Cortex of kidney (tissue), 1 donor: ENCODE measurements at places on chromosomes 11 and 22.

DNA sequence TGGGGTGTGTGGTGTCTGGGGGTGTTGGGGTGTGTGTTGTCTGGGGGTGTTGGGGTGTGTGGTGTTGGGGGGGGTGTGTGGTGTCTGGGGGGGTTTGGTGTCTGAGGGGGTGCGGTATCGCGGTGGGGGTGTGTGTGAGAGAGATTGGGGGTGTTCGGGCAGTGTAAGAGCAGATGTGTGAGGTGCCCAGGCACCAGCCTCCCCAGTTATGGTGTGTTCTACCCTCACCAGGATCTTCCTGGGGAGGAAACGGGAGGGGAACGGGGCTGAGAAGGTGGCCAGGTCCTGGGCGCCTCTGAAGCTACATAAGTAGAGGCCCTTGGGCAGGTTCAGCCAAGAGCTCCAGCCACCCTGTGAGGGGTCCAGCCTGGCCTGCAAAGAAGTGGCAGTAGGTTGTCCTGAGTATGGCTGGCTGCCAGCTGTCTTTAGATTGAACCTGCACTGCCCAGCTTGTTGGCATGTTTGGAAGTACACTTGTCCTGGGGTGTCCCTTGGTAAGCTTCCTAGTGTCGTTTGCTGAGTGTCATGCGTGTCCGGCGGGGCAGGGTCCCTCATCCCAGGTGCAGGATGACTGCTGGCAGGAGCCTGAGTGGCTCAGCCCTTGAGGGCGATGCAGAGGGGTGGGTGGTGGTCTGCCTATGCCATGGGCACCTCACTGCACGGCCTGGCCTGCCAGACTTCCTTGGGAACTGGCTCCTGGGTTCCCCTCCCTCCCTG lies 6.5 kb upstream of the TRMT2A start:
- no peak for DNase-seq

GRCh38 chr11:95269036-95269819 lies 38.2 kb upstream of the SESN3 start:
- DNase-seq: no peak

DNA sequence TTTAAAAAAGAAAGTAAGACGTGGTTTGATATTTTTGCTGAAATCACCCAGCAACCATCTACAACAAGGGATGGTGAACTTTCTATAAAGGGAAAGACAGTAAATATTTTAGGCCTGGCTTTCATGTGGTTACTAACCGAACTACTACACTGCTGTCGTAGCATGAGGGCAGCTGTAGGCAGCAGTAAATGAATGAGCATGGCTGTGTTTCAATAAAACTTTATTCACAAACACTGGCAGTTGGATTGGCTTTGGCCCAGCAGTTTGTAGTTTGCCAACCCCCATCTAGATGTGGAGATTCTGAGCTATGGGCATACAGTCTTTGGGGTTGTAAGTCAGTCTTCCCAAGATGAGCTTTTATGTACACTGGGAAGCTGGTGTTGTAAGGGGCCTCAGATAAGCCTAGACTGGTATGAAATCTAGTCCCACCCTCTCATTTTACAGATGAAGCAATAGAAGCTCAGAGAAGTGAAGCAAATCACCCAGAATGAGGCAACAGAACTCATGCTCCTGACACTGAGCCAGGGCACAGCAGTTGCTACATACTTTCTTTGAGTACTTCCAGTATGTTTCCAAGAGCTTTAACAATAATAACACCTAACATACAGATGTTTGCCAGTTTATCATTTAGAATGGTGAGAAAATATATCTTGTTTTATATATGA lies 204.4 kb downstream of the ADAMTS15 start:
- no peak for DNase-seq

DNA sequence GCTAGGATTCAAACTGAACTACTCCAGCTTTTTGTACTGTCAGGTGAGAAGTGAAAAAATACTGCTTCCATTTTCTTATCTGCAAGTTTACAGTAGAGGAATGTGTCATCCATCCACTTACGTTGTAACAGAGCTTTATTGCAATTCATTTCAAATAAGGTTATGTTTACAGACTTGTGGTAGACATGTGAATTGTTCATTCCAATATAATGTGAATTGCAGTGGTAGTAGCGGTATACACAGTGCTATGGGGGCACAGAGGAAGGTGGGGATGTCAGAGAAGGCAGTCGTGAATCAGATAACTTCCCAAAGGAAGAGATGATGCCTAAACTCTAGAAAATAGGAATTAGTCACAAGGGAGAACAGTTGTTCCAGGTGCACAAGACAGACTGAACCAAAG lies 42.5 kb downstream of the CEP57 start:
- no peak for DNase-seq

DNA sequence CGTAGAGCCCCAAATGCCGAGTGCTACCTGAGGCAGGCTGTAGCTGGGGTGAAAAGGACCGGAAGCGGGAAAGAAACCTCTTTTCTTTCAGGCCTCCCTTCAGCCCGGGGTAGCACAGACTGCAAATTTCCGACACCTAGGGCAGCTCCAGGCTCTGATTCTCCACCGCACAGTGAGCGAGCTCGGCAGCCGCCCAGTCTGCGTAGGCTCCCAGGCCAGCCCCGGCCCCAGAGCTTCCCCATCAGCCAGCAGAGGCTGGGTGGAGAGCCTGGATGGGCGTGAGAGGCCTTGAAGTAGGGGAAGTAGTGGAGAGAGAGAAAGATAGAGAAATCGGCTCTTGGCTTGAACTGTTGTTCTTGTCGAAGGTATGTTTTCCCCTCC lies 9.3 kb upstream of the PAX6 start:
- no peak for DNase-seq

- DNase-seq: no peak
These were observed 22.1 kb upstream of the TMPRSS13 start for GRCh38 chr11:117950993-117951961.

DNA sequence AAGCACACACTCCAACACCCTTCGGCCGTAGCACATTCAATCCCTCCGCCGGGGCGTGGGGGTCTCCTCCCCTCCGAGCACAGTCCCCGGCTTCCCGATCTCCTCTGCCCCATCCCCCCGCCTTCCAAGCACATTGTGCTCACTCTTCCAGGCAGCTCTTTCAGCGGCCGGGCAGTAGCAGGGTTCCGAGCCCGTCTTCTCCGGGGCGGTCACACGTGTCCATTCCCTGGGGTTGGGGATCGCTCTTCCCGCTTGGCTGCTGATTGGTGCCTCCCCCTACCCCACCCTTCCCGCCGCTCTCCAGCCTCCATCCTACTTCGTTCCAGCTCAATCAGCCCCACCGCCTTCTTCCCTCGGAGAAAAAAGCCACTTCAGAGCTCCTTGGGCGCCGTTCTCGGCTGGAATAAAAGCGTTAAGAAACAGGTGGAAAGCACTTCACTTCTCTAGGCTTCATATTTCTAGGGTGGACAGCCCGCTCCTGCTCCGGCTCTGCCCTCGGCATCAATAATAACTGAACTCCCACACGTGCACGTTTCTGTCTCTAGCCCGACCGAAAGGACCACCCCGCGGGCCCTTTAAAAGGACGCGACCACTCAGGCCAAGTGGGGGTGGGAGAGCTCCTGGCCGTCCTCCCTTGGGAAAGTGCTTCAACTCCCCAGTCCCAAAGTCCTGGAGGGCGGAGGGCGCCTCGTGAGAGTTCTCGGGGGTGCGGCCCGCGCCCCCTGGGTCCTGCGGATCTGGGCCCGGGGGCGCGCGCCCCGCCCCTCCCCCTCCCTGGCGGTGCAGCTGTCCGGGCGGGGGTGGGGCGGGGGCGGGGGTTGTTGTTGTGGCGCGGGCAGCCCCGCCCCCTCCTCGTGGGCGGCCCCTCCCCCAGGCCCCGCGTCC lies 464 bp upstream of the CECR2 start:
- DNase-seq: no peak

- no peak for DNase-seq
These were observed 24.8 kb downstream of the PAK1 start for GRCh38 chr11:77449060-77449521.

- DNase-seq: no peak
These were observed 17.2 kb downstream of the CBX7 start for GRCh38 chr22:39135092-39135896.

GRCh38 chr22:40238425-40239344 lies 61.0 kb downstream of the TNRC6B start:
- DNase-seq: no peak
